ENCODE measurements at places on chromosomes 2 and 18.

GRCh38 chr2:109351164-109351756 lies 222.3 kb downstream of the SH3RF3 start:
- 0 out of 2 replicates have a peak, but pooled peaks cover 3% of the 10 kb centered on the region for H3K4me1 ChIP-seq
- H3K27me3 ChIP-seq = no peaks in the 10 kb centered on the region
- no peaks in the 10 kb centered on the region for H3K36me3 ChIP-seq
- H3K27ac ChIP-seq = no peak overlapping the region
- H3K4me3 ChIP-seq = no peak overlapping the region

DNA sequence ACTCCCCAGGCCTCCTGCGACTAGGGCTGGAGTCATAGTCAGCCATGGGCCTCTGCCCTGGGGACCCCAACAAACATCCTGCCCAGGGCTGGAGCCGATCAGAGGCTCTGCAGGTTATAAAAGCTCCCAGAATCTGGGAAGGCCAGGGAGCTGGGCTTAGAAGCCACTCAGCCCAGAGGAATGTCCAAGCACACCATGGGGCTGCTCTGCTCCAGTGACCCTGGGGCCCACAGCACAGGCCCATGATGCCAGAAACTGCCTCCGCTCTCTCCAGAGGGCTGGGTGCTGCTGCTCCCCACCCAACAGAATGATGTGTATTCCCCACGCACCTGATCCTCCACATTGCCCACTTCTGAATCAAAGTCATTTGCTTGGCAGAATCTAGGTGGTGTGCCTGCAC lies 88.5 kb downstream of the ARMC9 start:
- DNase-seq = no peak
- no peaks in the 10 kb centered on the region for H3K27me3 ChIP-seq
- no peaks in the 10 kb centered on the region for H3K36me3 ChIP-seq
- H3K4me3 ChIP-seq = no peak overlapping the region

- no peak overlapping the region for H3K27ac ChIP-seq
- H3K36me3 ChIP-seq = no peaks in the 10 kb centered on the region
- DNase-seq = no peak
- H3K27me3 ChIP-seq = no peaks in the 10 kb centered on the region
- no peak overlapping the region for H3K4me3 ChIP-seq
These were observed 287.4 kb downstream of the PRKCE start for GRCh38 chr2:45938649-45939511.

DNA sequence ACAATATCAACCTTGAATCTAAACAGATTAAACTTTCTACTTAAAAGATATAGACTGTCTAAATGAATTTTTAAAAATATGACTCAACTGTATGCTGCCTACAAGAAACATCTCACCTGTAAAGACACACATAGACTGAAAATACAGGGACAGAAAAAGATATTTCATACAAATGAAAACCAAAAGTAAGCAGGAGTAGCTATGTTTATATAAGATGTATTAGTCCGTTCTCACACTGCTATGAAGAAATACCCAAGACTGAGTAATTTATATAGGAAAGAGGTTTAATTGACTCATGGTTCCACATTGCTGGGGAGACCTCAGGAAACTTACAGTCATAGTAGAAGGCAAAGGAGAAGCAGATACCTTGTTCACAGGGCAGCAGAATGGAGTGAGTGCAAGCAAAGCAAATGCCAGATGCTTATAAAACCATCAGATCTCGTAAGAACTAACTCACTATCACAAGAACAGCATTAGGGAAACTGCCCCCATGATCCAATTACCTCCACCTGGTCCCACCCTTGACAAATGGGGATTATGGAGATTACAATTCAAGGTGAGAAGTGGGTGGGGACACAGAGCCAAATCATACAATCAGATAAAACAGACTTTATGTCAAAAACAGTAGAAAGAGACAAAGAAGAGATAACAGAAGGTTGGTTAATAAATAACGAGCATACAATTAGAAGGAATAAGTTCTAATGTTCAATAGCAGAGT lies 214.4 kb upstream of the SLC39A10 start:
- no peak overlapping the region for H3K4me3 ChIP-seq
- no peak for DNase-seq
- no peaks in the 10 kb centered on the region for H3K36me3 ChIP-seq
- no peaks in the 10 kb centered on the region for H3K4me1 ChIP-seq

- no peak overlapping the region for H3K27ac ChIP-seq
- no peaks in the 10 kb centered on the region for H3K4me1 ChIP-seq
These were observed 98.1 kb downstream of the DCDC2C start for GRCh38 chr2:3801506-3801905.

- no peaks in the 10 kb centered on the region for H3K36me3 ChIP-seq
- H3K27ac ChIP-seq = no peak overlapping the region
- H3K27me3 ChIP-seq = no peaks in the 10 kb centered on the region
- no peak overlapping the region for H3K4me3 ChIP-seq
- DNase-seq = no peak
- H3K4me1 ChIP-seq = no peaks in the 10 kb centered on the region
These were observed 1352.8 kb upstream of the SLC39A10 start for GRCh38 chr2:194304191-194304590.

- no peak overlapping the region for H3K27ac ChIP-seq
- no peak overlapping the region for H3K4me3 ChIP-seq
- DNase-seq = no peak
- no peaks in the 10 kb centered on the region for H3K27me3 ChIP-seq
These were observed 44.0 kb downstream of the CPO start for GRCh38 chr2:206983161-206983859.

DNA sequence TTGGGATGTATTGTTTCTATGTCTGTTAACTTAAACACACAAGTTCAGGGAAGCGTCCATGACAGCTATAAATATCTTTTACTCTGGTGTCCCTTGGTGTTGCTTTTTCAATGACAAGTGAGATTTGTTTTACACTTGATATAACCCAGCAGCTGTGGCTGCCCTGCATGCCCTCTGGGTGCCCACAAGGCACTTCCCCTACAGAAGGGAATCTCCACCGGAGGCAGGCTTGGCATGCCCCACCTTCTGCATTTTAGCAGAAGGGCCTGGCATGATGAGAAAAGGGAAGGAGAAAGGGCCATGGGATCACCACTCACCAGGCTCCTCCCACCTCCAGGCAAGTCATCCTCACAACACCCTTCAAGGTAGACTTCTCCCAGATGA lies 68.7 kb downstream of the TMEM247 start:
- H3K4me3 ChIP-seq = peak overlapping the region; percentile 36
- H3K4me1 ChIP-seq = peaks cover 55% of the 10 kb centered on the region
- DNase-seq = no peak
- H3K27ac ChIP-seq = peak overlapping the region; percentile 71
- no peaks in the 10 kb centered on the region for H3K27me3 ChIP-seq

- H3K27ac ChIP-seq = no peak overlapping the region
- no peaks in the 10 kb centered on the region for H3K36me3 ChIP-seq
- no peak for DNase-seq
- no peaks in the 10 kb centered on the region for H3K4me1 ChIP-seq
These were observed 120.9 kb upstream of the ITGB6 start for GRCh38 chr2:160321006-160321405.

GRCh38 chr18:65221115-65221514 lies 529.7 kb upstream of the CDH7 start:
- no peaks in the 10 kb centered on the region for H3K4me1 ChIP-seq
- no peaks in the 10 kb centered on the region for H3K27me3 ChIP-seq
- H3K27ac ChIP-seq = no peak overlapping the region
- no peak for DNase-seq
- H3K36me3 ChIP-seq = no peaks in the 10 kb centered on the region

- no peaks in the 10 kb centered on the region for H3K4me1 ChIP-seq
- no peak overlapping the region for H3K27ac ChIP-seq
- H3K27me3 ChIP-seq = peaks cover 4% of the 10 kb centered on the region
- DNase-seq = no peak
These were observed 167.3 kb upstream of the GLI2 start for GRCh38 chr2:120568089-120568974.

DNA sequence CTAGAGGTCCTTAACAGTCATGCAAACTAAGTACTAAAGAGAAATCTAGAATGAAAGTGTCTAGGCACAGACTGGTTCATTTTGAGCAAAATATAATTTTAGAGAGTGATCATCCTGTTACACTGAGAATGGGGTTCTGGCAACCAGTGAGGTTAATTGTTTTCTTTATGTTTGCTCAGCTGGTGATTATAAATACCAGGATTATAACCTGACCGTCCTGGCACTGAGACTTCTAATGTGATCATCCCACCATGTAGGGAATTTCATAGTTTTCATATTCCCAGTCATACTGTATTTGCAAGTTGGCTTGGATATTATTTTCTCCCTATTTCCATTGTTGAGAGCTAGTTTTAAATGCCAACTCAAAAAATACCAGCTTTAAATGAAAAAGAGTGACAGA lies 852.5 kb upstream of the LRATD1 start:
- H3K27me3 ChIP-seq = no peaks in the 10 kb centered on the region
- DNase-seq = no peak
- H3K4me1 ChIP-seq = no peaks in the 10 kb centered on the region
- H3K36me3 ChIP-seq = no peaks in the 10 kb centered on the region
- no peak overlapping the region for H3K27ac ChIP-seq
- H3K4me3 ChIP-seq = no peak overlapping the region

DNA sequence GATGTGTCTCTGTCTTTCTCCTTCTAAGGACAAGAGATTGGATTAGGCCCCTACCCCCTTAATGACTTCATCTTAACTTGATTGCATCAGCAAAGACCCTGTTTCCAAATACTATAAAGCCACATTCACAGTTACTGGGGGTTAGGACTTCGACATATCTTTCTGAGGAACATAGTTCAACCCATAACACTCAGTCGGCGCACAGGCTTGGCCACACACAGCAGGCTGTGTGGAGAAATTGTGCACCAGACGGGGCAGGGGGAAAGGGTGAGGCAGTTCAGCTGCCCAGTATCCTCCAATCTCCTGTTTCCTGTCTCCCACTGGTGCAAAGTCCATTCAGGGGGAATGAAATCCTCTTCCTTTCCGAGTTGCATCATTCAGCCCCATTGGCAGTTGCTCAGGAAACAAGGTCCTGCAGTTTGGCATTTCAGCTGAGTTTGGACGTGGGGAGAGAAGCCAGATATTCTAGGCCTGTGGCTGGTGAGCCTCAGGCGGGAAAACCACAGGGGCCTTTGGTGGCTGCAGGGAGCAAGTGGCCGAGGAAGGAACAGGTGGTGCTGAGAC lies 9.4 kb upstream of the RAPGEF4 start:
- H3K27ac ChIP-seq = no peak overlapping the region
- H3K4me1 ChIP-seq = no peaks in the 10 kb centered on the region
- H3K4me3 ChIP-seq = no peak overlapping the region
- no peaks in the 10 kb centered on the region for H3K36me3 ChIP-seq
- no peak for DNase-seq
- peaks cover 4% of the 10 kb centered on the region for H3K27me3 ChIP-seq

DNA sequence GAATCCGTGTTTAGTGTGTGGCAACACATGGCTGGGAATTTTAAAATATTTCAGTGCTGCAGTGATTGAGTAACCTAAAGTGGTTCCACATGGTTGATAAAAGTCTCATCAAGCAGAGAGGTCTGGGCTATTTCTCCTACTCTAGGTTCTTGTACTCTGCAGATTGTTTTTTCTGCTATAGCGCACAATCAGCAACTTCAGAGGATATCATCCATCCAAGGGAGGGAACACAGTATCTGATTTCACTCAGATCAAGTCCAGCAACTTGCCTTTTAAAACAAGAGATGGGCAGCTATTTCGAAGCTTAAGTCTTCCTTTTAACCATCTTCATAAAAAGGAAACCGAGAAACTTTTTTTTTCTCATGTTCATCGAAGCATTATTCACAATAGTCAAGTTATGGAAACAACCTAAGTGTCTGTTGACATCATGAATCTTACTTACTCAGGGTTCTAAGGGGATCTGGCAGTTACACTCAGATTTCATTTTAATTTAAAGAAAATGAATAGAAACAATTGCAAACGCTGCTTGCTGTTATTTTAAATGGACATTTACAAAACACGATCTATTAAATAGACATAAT lies 172.7 kb upstream of the TRIB2 start:
- H3K27me3 ChIP-seq = no peaks in the 10 kb centered on the region
- peaks cover 5% of the 10 kb centered on the region for H3K4me1 ChIP-seq
- H3K4me3 ChIP-seq = no peak overlapping the region
- peak; percentile 32 for DNase-seq

GRCh38 chr2:110716959-110717645 lies 15.3 kb upstream of the ACOXL start:
- H3K36me3 ChIP-seq = no peaks in the 10 kb centered on the region
- no peak overlapping the region for H3K4me3 ChIP-seq
- H3K27ac ChIP-seq = no peak overlapping the region
- H3K27me3 ChIP-seq = peaks cover 3% of the 10 kb centered on the region

DNA sequence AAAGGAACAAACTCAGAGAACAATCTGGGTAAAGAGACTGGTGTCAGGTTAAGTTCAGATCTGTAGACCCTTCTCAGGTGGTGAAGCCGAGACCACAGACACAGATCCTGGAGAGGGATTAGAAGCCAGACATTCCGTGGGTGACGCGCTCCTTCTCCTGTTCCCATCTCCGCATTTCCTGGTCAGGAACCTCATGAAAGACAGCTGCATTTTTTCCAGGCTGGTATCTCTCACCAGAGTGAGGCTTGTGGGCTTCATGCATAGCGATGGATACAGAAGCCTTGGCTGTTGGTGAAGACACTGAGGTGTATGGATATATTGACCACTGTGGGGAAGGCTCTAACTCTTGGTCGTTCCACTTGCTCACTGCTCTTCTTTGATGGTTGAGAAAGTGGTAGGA lies 152.6 kb downstream of the FAM210A start:
- H3K4me1 ChIP-seq = peaks cover 38% of the 10 kb centered on the region
- no peak overlapping the region for H3K27ac ChIP-seq
- no peaks in the 10 kb centered on the region for H3K36me3 ChIP-seq
- H3K4me3 ChIP-seq = no peak overlapping the region
- DNase-seq = no peak

GRCh38 chr2:202760848-202761247 lies 110.7 kb downstream of the ICA1L start:
- no peaks in the 10 kb centered on the region for H3K36me3 ChIP-seq
- no peak overlapping the region for H3K4me3 ChIP-seq
- no peaks in the 10 kb centered on the region for H3K4me1 ChIP-seq
- no peak overlapping the region for H3K27ac ChIP-seq
- H3K27me3 ChIP-seq = no peaks in the 10 kb centered on the region

GRCh38 chr2:173075056-173075780 lies 428 bp upstream of the MAP3K20 start:
- no peaks in the 10 kb centered on the region for H3K36me3 ChIP-seq
- peak overlapping the region; percentile 79 for H3K4me3 ChIP-seq
- H3K27me3 ChIP-seq = no peaks in the 10 kb centered on the region
- no peak for DNase-seq
- peaks cover 12% of the 10 kb centered on the region for H3K4me1 ChIP-seq

DNA sequence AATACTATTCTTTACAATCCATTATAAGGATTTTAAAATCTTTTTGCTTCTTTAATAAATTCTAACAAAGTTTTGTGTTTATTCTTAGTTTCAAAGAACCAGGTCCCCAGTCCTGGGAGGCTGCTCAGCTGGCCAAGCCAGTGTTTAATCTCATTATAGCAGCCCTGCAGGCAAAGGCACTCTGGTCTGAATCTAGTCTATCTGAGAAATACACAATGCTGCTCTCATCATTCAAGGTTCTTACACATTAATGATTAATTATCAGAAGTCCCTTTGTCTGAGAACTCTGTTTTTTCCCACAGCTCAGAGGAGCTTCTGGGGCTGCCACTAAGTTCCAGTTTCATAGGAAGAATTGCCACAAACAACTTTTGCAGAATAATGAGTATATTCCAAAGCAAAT lies 27.7 kb downstream of the KCTD18 start:
- H3K4me3 ChIP-seq = no peak overlapping the region
- H3K4me1 ChIP-seq = no peaks in the 10 kb centered on the region
- no peak for DNase-seq
- H3K36me3 ChIP-seq = peaks cover 2% of the 10 kb centered on the region
- H3K27ac ChIP-seq = no peak overlapping the region
- H3K27me3 ChIP-seq = no peaks in the 10 kb centered on the region
